Gastrocnemius medialis (tissue), 4 donors: ENCODE measurements at places on chromosomes 12 and 14.

DNA sequence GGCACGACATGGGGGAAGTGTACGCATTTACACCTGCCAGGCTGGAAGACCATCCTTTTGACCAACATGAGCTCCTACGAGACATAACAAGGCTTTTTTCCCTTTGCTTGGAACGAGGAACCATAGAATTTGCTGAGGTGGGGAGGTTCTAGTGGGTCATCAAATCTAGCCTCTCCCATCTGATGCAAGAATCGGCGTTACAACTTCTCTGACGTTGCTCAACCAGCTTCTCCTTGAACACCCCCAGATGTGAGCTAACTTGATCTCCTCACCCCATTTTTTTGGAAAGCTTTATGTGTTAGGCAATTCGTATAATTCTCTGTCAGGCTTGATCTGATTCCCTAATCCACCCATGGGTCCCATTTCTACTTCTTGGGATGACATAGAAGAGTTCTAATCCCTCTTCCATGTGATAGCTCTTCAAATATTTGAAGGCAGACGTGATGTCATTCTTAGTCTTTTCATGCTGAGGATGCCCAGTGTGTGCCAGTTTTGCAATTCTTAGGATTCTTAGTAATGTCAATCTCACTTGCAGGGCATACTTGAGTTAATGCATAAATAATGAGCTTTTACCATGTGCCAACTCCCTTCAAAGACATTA lies 163.6 kb upstream of the PARP11 start:
- DNase-seq = no peak

DNA sequence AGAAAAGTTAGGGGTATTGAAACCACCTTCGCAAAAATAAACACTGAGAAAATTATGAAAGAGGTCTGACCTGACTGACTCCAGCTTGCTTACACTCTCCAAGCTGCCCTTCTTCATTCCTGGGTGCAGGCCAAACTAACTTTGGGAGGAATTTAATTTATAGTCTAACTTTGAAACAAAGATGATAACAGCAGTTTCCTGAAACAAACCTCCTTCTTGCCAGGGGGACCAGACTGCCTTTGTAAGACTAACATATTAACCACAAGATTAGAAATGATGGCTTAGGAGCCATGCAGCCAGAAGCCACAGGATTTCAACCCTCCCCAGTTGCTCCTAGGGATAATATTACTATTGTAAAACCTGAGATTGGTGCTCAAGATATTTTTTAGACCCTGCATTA lies 13.8 kb upstream of the EEA1 start:
- no peak for DNase-seq

DNA sequence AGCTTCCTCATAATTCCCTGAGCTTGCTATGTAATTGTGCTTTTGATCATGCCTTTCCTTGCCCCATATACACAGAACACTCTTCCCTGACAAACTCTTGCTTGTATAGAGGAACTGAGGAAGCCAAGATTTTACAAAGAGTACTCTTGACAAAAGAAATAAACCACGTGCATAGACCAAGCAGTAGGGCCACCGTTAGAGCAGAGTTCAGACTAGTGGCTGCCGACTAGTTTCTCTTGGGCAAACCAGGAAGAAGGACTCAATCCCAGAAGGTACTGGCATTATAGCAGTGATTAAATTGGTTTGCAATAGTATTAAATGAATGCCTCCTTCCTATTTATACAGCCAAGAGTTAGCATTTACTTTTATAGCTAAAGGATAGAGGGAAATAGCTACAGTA lies 146.1 kb downstream of the RAD51B start:
- DNase-seq = no peak

- peak; percentile 27 for DNase-seq
Observed at GRCh38 chr12:117587631-117588287, 226.3 kb upstream of the NOS1 start.

DNA sequence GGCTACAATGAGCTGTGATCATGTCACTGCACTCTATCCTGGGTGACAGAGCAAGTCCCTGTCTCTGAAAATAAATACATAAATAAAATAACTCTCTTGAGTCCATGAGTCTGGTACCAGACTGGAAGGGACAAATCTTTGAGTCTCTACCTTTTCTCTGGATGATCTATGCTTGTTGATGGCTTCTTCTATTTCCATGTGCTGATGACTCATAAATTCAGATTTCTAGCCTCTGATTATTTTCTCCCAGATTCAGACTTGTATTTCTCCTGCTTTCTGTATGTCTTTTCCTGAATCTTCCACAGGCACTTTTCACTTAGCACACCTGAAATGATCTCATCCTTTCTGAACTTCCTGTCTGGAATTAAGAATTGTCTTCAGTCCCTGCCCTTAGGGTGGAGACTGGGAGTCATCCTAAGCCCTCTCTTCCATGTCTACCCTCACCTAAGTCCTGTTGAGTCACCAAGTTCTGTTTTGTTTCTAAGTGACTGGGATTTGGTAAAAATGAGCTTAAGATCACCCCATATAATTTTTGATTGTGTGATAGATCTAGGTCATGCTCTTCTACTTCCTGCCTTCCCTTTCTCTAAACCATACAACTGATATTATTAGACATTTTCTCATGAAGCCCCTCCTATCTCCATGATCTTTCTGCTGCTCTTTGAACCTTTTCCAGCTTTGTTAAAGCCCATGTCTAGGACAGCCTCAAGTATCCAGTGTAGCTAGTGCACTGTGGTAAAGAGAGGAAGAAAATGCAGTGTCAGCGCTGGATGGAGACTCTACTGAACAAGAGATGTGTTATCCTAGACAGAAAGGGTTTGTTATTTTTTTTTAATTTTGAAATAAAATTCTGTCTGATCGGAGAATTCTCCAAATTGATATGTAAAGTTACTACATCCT lies 13.1 kb downstream of the AKAP6 start:
- no peak for DNase-seq

DNA sequence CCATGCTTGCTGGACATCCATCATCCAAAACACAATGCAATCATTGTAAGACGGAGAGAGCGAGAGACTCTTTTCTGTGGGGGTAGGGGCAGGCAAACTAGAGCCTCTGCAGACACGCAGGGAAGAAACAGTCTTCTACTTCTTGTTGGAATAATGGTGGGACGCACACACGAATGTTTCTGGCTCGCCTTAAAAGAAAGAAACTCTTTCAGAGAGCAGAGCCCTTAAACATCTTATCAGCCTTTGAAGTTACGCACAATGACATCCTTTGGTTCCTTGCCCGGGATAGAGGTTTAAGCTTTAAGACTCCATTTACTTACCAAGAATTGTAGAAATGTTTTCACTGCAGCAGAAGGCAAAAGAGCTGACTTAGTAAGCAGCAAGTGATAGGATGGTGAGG lies 133.8 kb upstream of the FOXN3 start:
- no peak for DNase-seq

DNA sequence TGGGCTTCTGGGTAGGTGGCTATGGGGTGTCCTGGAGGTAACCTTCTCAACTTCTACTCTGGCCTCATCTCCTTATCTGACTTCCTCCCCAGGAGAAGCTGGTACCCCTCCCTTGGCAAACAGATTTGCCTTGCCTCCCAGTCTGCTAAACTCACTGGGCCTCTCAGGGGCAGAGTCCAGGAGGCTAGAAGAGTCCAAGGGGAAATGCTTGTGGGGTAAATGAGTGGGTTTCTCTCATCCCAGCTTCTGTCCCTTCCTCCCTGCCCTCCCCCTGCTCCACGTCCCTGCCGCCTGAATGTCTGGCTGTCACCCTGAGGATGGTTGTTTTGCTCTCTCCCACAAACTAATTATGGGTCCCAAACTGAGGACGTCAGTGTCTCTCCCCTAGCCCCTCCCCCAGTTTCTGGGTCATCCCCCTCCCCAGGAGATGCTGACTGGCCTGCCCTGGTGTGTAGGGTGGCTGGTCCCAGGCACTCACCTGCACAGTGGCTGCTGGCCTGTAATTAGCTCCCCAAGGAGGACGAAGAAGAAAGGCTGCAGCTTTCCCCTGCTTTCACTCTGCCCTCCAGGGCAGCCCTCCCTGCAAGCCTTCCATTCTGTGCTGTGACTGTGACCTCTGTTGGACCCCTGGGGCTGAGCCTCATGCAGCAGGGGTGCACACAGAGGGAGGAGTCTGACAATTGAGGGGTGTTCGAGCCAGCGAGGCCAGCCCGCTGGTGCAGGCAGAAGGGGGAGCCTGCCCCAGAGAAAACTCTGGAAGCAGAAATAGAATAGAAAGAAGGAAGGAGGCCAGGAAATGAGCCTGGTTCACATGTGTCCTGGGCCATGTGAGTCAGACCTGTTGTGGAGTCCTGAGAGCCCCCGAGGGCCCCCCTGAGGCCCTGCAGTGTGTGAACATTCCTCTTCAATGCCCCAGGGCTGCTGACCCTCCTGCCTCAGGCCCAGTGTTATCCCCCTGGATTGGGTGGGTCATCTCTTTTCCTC lies at the start of gene LRP1-AS:
LRP1-AS (minus strand) TSS at position 659 of the 984 bp plus-strand sequence.
- DNase-seq = no peak

DNA sequence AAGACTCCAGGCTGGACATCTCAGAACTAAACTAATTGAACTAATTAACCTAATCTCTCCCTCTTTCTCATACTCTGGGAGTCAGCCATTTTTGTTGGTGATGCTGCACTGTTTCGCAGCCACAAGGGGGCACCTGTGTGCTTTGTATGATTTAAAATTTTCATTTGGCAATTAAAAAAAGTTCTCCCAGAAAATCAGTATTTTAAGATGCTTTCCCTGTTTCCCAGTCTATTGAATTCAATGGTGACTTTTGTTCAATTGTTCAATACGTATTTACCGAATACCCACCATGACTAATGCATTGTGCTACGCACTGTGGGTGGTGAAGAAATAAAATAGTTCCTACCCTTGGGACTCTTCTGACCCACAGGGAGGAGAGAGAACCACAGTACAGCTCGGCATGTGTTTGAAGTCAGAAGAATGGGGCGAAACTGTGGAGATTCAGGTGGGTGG lies 63.7 kb downstream of the ZNF664 start:
- no peak for DNase-seq

GRCh38 chr12:64672925-64673409 lies 62.7 kb downstream of the RASSF3 start:
- DNase-seq = no peak

DNA sequence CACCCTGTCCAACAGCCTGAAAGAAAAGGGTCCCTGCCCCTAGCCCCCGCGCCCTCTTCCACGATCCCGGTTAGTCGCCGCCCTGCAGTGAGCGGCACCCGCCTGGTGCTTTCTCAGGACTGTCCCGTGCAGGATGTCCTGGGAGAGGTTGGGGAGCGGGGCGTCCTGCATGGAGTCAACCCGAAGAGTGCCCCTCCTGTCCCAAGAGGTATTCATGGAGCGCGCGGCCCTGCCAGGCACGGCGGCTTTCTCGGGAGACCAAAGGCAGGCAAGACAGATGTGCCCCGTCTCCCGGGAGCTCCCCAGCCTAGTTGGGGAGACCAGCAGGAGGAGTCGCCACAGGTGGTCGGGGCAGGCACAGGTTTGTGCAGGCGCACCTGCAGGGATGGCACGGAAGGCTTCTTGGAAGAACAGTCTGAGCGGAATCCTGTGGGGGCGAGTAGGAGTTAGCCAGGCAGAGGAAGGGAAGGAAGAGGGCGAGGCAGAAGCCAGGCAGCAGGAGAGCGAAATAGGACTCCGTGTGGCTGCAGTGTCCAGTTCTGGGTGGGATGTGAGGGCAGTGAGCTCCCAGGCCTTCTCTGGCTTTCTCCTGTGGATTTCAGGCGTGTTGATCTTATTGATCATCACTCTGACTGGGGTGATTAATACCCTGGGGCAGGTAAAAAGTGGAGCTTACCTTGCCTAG lies 723 bp downstream of the SIVA1 start:
- DNase-seq = no peak

DNA sequence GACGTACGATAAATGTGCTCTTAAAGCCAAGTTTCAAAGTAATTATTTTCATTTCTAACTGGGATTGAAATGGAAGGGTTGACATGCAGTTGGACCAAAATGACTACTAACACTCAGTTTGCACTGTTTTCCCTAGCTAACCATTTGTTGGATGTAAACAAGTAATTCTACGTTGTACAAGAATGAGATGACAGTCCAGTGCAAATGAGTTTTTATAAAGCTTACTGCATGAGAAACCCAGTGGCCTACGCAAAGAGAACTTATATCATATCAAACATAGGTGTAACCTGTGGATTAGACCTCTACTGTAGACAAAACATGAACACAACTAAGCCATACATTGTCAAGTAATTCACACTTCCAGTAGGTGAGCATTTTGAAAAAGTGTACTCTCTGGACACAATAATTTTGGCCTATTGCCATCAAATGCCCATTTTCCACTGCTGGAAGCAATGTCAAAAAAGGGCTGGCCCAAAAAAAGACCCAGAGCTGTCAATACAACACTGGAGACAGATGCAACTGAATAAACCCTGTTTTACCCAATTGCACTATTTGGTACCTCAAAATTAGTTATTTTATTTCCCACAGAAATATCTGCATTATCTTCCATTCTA lies 12.8 kb downstream of the SLC38A2 start:
- DNase-seq = no peak
